ENCODE measurements at places on chromosomes 16 and 17. TPM values are rescaled to one million over a fixed set of nuclear protein-coding genes. Genes with fewer than 3 reads are reported as not detected.

Gene TEKT3
- total RNA-seq, result not detected

DNA sequence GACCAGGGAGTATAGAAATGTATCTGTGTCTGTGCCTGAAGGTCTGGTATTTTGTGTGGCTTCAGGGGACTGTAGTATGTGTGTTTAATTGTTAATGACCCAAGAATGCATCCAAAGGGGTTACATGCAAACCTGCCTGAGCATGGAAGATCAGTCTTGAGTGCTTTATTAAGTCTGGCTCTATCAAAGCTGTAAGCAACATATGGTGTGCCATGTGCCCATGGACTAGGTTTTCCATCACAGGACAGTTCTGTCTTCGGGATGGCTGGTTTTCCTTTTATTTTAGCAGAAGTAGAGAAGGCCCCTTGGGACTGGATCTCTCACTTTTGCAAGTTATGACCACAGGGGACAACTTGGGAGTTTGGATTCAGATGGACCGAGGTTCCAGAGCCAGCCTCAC lies 18.2 kb downstream of the RBFOX1 start:
- DNase-seq, result no peak

GRCh38 chr16:86697715-86698114 lies 119.4 kb downstream of the FOXL1 start:
- DNase-seq, result no peak

Gene SLC35G6
- total RNA-seq, result not detected

Gene TSPAN10
- 1.7 TPM for total RNA-seq

DNA sequence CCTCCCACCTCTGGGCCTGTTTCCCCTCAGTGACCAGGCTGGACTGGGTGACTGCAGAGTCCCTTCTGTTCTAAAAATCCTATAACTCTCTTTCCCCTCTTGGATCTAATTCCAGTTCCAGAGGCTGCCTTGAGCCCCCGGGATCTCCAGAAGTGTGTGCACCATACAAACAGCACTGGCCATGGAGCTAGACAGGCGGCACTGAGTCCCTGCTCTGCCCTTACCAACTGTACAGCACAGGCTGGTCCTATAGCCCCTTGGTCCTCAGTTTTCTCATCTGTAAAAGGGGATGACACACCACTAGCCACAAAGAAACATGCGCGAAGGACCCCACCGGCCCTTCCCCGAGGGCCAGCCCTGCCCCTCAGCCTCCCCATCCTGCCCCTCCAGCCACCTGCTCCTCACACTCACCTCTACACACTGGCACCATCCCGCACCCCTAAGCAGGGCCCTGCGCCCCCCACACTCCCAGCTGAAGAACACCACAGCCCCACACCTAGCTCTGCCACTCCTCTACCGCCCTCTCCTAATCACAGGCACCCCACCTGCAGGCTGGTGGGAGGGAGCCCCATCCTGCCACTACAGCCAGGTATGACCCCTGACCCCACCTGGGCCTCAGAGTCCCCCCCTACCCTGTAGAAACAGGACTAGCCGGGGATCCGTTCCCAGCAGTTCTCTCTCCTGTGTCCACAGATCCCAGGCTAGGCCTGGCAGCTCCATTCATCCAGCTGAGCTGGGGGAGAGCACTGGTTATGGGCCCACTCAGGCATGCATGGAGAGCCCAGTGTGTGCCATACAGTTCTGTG lies 913 bp upstream of the KRT16 start:
- no peak for DNase-seq

Data from OCI-LY7 (cell line).